ENCODE measurements at places on chromosomes 3 and 15. TPM values are rescaled to one million over a fixed set of nuclear protein-coding genes. Genes with fewer than 3 reads are reported as not detected.

GALNT15 gene
- 6.6 TPM for total RNA-seq

NOX5 gene
- total RNA-seq: not detected

DNA sequence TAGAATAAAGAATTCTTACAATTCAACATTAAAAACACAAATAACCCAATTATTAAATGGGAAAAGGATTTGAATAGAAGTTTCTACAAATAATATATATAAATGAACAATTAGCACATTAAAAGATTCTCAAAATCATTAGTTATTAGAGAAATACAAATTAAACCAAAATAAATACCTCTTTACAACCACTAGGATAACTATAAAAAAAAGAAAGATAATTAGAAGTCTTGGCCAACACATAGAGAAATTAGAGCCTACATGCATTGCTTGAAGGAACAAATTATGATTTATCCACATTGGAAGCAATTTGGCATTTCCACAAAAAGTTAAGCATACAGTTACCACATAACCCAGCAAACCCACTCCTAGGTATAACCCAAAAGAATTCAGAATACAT is 502.3 kb upstream of the UBE2E2 start:
- DNase-seq: no peak

PARP6 gene
- 43.6 TPM for total RNA-seq

DNA sequence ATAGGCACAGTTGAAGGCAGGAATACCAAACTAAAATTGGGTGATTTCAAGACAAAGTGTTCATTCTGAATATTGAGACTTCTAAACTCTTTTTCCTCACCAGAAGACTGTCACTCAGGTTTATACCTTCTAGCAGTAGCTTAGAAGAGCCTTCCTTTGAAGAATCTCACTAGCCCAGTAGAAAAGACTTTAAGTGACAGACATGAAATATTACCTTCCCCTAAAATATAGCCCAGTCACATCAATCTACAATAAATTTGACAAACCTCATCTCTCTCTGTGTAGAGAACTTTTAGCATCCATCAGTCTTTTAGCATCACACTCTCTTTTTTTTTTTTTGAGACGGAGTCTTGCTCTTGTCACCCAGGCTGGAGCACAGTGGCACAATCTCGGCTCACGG is 97.5 kb downstream of the HERC1 start:
- no peak for DNase-seq

GRCh38 chr3:197186887-197187588 is 111.4 kb downstream of the DLG1 start:
- no peak for DNase-seq

GRCh38 chr3:5729852-5730251 is 542.3 kb downstream of the EDEM1 start:
- DNase-seq: no peak

DNA sequence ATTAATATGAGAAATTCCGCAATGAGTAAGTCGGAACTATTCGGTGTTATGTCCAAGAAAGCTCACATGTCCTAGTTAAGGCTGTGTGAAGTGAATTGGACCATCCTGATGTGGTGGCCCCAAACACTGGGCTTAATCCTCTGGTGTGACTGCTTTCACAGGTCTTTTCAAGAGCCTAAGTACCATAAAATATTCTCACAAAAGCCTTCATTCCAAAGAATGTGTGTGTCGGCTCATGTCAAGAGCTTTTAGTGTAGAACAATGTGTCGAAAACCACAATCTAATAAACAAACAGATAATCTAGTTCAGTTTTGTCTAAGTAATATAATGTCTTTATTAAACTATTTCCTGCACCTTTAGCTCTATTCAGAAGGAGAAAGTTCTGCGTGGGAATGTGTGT is 311.4 kb downstream of the LPP start:
- no peak for DNase-seq

DNA sequence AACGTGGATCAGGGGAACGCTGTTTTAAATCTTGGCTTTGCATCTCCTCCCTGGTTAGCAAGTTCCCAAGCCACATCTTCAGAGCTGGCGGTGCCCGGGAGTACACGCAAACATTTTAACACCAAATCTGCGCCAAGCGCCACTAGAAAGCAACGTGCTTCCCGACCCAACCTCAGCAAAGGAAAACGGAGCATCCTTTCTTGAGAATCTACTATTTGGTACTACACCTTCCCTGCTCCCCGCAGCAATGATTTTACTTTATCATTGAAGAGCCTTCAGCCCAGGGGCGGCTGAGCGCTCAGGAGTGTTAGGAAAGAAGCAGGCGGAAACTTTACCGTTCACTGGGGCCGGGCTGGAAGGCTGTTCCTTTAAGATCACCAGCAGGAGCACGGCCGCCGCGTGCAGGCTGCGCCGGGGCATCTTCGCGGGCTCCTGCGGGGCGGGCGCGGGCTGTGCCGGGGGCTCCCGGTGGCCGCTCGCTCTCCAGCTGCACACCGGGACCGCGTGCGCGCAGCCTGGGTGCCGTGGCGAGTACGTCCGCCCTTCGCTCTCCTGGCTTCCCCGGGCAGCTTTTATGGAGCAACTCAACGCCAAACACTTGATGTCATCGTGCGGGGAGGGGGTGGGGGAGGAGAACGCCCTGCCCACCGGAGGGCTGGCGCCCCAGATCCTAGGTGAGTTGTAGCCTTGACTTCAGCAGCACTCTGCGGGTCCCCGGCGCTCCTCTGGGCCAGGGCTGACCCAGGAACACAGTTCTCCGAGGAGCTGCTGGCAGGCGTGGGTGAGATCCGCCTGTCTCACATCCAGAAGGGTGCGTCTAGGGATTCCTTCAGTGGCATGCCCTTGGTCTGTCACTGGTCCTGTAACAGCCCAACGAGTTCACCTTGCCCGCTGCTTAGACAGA is at the start of gene CA12:
Gene CA12, minus strand, starts transcription at position 546 of the 904 bp plus-strand sequence. Its CDS starts 126 bp downstream, at position 420.
- peak; percentile 20 for DNase-seq

DNA sequence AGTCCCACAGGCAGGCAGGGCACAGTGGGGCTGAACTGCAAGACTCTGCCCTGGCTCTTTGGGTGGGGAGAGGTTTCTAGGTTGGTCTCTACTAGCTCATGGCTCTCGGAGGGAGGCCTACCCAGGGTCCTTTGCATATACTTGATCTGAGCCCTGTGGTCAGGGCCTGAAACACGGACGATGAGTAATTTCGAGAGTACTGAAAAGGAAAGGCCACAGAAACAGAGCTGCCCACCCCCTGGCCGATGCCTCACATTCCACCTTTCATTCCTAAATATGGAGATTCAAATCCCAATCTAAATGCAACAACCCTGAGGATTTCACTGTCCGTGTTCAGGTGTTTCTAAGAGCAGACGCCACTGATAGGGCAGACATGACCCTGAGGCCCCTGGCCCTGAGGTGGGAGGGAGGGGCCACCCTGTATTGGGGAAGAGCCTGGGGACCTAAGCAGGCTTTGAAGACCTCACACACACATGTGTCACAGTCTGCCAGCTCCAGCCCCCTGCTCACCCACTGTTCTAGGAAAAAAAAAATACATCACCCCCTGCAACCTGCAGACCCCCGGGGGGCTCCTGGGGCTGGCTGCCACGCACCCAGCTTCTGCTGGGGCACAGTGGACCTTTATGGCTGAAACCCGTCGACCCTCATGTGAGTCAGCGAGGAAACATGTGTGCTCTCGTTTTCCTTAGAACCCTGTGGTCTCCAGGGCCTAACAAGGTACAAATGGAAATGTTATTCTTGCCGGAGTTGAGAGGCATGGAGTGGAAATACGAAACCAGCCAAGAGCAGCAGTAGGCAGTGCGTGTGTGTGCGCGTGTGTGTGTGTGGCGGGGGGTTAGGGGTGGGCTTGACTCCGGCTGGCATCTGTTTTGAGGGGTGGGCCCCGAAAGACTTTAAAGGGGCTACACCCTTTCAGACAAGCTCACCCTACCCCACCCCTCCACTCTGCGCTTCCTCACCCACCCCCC is 112.7 kb downstream of the CHSY1 start:
- DNase-seq: no peak

- no peak for DNase-seq
Measured at GRCh38 chr3:32379831-32380500, 11.7 kb upstream of the CMTM7 start.

PLSCR5 gene
- not detected for total RNA-seq

DNA sequence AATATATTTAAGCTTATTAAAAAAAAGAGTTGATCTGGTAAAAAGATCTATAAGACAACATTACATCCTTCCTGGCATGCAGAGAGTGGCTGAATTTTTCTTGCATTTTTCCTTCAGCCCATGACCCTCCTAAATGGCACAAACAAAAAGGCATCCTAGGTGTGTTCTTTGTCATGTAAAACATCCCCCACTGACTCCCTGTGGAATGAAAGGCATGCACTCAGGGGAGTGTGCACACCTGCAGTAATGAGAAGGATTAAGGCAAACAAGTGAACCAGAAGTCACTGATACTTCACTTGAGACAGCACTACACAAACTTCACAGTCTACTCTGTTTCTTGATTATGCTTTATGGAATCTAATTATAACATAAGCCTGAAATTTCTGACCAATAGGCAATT is 195.0 kb downstream of the RBMS3 start:
- DNase-seq: no peak

ITPKA gene
- total RNA-seq: 1.9 TPM

- DNase-seq: no peak
Measured at GRCh38 chr3:118425272-118425837, 609.3 kb downstream of the IGSF11 start.

ADAMTS17 gene
- 0.99 TPM for total RNA-seq

- DNase-seq: no peak
Measured at GRCh38 chr3:89411201-89411600, 303.8 kb downstream of the EPHA3 start.

DNA sequence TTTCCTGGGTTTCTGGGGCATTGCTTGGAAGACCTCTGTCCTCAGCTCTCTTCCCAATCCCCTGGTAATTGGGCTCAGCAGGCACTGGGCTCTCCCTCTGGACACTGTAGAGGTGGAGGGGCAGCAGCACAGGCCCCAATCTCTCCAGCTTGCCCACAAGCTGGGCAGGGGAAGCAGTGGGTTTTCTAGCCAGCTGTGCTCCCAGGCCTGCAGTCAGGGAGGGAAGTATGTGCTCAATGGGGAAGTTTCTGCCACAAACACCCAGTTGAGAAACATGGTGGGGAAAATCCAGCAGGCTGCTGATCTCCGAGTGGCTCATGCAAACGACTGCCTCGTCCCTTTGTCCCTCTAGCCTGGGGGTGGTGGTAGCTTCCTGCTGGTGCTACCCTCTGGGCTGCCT is 12.8 kb upstream of the RFT1 start:
- DNase-seq: no peak

- peak; percentile 40 for DNase-seq
Measured at GRCh38 chr3:123653221-123653682, 68.4 kb upstream of the HACD2 start.

GRCh38 chr3:69095636-69096035 is 10.9 kb downstream of the ARL6IP5 start:
- no peak for DNase-seq

LTF gene
- total RNA-seq: 2.7 TPM

- DNase-seq: no peak
Measured at GRCh38 chr3:134606033-134607025, 44.5 kb downstream of the KY start.

MINAR1 gene
- 0.05 TPM for total RNA-seq

DNA sequence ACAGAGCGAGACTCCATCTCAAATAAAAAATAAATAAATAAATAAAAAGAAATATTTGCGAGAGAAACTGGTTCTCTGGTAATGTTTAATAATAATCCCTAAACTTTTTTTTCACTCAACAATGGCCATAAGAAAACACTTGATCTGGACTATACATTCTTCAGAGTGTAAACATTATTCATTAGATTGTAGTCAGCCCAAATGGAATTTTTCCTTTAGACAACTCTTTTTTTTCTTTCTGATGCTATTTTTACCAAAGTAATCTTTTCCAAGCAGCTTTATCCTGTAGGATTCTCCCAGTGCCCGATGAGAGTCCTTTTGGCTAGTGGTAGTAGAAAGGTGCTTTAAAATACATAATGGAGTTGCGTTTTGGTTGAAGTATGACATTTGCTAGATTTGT is 90.4 kb downstream of the NEDD4 start:
- no peak for DNase-seq

GRCh38 chr3:5006755-5007202 is 27.5 kb downstream of the BHLHE40 start:
- no peak for DNase-seq

TMC3 gene
- total RNA-seq: not detected

KNG1 gene
- total RNA-seq: 0.14 TPM

- peak; percentile 19 for DNase-seq
Measured at GRCh38 chr15:29518442-29518841, 248.8 kb upstream of the NSMCE3 start.

GRCh38 chr15:79161837-79162508 is 71.4 kb upstream of the RASGRF1 start:
- no peak for DNase-seq

DNA sequence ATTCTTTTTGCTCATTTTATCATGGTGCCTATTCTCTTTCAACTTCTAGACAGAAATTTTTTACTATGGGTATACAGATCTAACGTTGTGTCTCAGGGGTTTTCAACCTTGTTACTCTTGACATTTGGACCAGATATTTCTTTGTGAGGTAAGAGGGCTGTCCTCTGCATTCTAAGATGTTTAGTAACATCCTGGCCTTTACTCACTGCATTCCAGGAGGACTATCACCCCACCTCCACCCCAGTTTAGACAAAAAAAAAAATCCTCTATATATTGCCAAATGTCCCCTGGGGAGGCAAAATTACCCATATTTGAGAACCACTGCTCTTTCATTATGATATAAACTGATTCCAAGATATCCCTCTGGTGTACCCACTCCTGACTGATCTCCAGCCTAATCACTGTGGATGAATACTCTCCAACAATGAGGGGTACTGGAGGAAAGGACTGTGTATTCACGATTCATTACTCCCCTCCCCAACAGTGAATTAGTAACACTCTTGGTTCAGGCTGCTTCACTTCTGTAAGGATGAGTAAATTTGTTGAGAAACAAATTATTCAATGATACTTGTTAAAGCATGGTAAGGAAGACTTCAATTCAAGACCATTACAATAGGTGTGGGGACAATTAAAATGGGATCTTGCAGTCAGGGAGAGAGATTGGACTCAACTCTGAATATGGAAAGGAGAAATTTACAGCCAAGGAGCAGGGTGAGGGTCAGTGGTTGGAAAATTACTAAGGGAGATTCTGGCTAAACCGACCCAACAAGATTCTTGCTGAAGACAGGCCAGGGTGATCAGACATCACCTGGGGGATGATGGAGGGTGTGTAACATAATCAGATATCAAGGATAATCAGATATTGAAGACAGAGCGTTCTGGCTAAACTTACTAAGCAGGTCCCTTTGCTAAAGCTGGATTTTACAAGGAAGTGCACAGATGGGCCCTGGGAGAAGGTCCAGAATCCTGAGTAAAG is 123.8 kb upstream of the DAZL start:
- DNase-seq: no peak

- no peak for DNase-seq
Measured at GRCh38 chr3:45844616-45845015, 2.7 kb upstream of the LZTFL1 start.

SOX14 gene
- not detected for total RNA-seq
